Body of pancreas (tissue), 4 donors: ENCODE measurements at places on chromosomes 3 and 15. TPM values are rescaled to one million over a fixed set of nuclear protein-coding genes. Genes with fewer than 3 reads are reported as not detected.

LRRN1 gene
- 1.6 TPM for total RNA-seq

LRRC49 gene
- 3.0 TPM for total RNA-seq

CHRM5 gene
- not detected for total RNA-seq

GPR156 gene
- total RNA-seq, result not detected

DNA sequence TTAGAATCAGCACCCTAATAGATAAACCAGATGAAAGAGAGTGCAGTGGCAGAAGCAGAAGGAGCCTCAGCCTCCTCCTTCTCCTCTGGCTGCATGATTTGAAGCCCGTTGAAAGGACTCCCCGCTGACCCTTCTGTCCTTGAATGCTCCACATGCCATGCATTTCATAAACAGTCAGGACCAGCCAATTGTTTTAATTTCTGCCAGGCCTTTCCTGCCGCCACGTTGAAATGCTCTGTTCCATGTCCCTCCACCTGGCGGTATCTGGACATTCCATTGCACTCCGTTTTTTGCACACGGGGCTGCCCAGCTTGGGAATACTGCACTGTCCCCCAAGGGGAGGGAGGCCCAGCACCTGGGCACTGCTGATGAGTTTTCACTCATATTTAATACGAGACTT, 35.2 kb upstream of the GLCE start:
- peaks cover 4% of the 10 kb centered on the region for H3K4me1 ChIP-seq
- H3K27me3 ChIP-seq, result no peaks in the 10 kb centered on the region
- no peaks in the 10 kb centered on the region for H3K36me3 ChIP-seq
- no peak for DNase-seq
- no peak overlapping the region for H3K4me3 ChIP-seq

DNA sequence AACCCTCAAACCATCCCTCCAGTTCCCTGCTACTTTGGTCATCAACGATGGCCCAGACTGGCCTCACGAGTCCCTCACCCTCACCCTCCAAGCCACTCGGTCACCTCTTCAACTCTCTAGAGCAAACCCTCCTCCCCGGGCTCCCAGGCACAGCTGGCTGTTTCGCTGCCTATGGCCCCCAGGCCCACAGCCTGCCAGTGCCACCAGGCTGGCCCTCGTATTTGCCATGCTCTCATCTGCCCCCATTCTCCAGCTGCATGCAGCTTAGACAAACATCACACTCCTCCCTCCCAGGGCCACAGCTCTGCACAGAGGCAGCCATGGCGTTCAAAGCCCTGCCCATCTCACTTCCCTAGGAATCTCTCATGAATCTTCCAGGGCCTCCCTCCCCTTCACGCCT, 13.8 kb downstream of the RAB43 start:
- H3K4me3 ChIP-seq, result no peak overlapping the region
- H3K27ac ChIP-seq, result no peak overlapping the region
- no peaks in the 10 kb centered on the region for H3K36me3 ChIP-seq
- peaks cover 14% of the 10 kb centered on the region for H3K4me1 ChIP-seq
- H3K27me3 ChIP-seq, result no peaks in the 10 kb centered on the region
- DNase-seq, result no peak

GRCh38 chr3:86228101-86228500, 762.8 kb downstream of the VGLL3 start:
- H3K27ac ChIP-seq, result no peak overlapping the region
- DNase-seq, result no peak
- H3K36me3 ChIP-seq, result no peaks in the 10 kb centered on the region
- H3K4me3 ChIP-seq, result no peak overlapping the region

GRCh38 chr15:59298225-59298853, 74.3 kb downstream of the MYO1E start:
- no peaks in the 10 kb centered on the region for H3K36me3 ChIP-seq
- H3K27ac ChIP-seq, result no peak overlapping the region
- no peak overlapping the region for H3K4me3 ChIP-seq
- H3K4me1 ChIP-seq, result peaks cover 11% of the 10 kb centered on the region

GRCh38 chr15:65981837-65982626, 112.7 kb downstream of the RAB11A start:
- no peaks in the 10 kb centered on the region for H3K36me3 ChIP-seq
- DNase-seq, result peak; percentile 65
- no peak overlapping the region for H3K27ac ChIP-seq
- no peaks in the 10 kb centered on the region for H3K27me3 ChIP-seq
- H3K4me1 ChIP-seq, result peaks cover 10% of the 10 kb centered on the region
